Natural killer cell (primary cell): ENCODE measurements at places on chromosomes 16 and 17.

- DNase-seq = peak; percentile 62
These were observed 1.4 kb upstream of the HS3ST3B1 start for GRCh38 chr17:14299280-14300141.

- no peak for DNase-seq
These were observed 9.0 kb upstream of the CRHR1 start for GRCh38 chr17:45775148-45775547.

DNA sequence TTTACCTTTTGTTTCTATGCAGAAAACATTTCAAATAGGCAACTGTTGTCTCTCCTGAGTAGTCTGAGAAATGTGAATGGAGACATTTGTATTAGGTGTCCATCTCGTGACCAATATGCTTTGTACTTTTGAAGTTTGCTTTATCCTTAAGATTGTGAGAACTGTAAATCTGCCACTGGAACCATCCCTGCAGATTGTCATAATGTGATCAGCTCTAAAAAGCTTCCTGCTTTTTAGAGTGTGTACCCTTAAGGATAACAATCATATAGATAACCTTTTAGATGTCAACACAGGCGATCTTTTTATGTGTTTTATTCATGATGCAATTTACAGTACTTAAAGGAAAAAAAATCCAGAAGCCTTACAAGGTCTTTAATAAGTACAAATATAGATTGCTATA is 63.5 kb downstream of the PRKCA start:
- DNase-seq = no peak

GRCh38 chr16:52708476-52708875 is 161.5 kb upstream of the TOX3 start:
- DNase-seq = no peak
